ENCODE measurements at places on chromosomes 6 and 20.

GRCh38 chr6:73079611-73079955 lies 145.7 kb downstream of the KHDC1L start:
- no peak for DNase-seq

GRCh38 chr20:56587307-56588041 lies 41.6 kb upstream of the TFAP2C start:
- DNase-seq: no peak

DNA sequence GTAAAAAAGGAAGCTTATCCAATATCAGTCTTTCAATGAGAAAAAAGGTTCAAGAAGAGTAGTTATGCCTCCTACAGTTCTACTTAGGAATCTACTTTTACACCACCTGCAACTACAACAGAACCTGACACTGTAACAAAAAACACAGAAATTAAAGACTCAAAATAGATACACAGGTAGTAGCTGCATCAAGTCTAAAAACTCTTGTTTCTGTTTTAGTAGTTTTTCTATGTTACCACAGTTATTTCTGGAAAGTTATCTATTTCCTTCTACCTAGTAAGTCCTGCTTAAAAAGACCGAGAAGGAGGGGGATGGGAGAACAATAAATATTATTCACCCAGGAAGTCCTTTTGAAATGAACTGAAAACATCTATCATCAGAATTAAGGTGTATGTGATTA lies 52.5 kb downstream of the ATG5 start:
- DNase-seq: no peak

DNA sequence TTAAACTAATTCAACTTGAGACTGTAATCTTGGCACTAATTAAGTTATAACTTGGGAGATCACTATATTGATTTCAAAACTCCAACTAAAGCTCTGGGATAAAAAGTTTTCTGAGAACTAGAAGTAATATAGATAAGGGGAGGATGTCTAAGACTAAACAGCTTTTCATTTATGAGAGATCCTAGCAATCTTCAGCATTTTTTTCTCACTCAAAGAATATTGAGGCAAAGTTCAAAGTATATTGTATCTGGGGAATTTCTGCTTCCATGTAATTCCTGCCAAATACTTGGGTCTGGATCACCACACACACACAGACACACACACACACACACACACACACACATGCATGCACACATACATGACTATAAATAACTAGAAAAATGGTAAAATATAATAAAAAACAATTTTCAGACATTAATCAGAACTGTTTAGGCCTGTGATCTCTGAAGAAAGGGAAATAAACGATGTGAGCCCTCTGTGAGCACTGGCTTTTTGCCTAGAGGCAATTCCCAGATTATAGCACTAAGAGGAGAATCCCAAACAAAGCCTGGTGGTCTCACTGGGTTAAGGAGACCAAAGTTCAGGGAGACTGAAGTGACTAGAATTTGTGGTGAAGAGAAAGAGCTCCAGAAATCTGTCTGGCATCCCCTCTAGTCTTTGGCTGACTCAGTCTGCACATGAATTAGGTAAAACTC lies 92.8 kb downstream of the ADAT2 start:
- DNase-seq: no peak

DNA sequence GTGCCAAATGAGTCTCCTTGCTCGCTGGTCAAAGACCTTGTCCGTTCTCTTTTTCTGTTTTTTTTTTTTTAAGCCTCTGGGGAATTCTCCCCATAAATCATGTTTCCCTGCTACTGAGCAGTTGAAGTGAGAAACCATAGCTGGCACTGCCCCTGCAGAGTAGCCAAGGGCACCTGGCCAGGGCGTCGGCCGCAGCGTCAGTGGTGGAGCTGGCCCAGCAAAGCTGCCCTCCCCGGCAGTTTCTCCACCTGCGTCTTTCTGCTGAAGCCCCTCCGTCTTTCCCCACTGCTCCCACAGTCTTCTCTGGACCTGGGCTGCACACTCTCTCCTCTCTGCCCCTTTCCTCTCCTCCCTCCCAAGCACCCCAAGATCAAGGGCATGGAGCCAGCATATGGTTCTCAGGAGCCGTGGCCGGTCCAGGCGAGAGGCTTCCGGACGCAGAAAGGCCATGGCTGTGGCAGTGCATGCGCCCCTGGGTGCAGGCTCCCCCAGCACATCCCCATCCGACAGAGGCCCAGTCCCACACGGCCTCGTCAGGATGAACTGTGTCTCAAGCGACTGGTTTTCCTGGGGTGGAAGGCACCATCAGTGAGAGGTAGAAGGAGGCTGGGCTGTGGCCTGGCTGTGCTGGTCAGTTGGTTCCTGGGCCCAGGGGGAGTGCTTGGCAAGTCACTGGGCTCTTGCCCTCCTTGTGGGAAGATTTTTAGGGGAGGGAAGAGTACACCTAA lies 218.1 kb downstream of the ERMARD start:
- no peak for DNase-seq

DNA sequence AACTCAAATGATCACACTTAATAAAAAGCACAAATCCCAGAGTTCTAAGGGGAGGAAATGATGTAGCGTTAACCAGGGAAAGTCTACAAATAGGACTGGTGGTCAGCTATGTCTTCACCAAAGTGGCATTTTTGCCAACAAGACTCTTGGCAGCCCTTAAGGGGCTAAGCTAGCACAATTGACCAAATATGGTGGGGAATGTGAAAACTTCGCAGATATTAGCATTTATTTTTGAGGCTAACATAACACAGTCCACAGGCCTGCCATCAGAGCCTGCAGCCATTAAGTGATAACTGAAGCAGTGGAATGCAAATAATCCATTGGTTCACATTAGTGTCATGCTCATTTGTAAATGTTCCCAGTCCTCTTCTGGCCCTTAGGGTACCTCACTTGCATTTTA lies 274.6 kb downstream of the FOXC1 start:
- DNase-seq: no peak

DNA sequence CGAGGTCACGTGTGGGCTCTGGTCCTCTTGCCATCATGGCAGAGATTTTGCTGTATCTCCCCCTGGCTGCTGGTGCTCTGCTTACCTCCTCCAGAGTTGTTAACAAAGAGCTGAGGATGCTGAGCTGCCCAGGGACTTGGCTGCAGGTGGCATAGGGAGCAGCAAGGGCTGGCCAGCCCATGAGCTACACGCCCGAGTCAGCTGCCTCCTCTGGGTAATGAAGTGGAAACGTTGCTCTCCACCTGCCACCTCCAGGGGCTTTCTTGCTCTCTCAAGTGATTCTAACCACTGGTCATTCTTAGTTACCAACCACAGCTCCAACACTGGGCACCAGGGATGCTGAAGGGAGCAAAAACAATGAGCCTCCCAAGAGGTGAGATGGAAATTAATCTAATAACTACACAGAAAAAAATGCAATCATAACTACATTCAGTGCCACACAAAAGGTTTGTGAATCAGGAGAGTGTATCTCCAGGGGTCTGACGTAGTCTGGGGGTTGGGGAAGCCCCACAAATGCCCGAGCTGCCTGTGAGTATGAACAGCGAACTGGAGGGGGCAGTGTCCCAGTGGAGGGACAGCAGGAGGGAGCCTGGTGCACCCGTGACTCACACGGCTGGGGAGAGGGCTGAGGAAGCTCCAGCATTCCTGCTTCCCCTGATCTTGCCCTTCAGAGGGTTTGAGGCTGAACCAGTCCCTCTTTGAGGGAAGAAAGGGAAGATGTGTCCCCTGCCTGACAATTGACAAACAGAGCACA lies 78.7 kb downstream of the CDH26 start:
- no peak for DNase-seq

- DNase-seq: no peak
These were observed at the start of gene PLCB4 for GRCh38 chr20:9068841-9069663. Gene PLCB4, plus strand, starts transcription at chr20:9069087. Its CDS starts 238,728 bp downstream, at chr20:9307815.

DNA sequence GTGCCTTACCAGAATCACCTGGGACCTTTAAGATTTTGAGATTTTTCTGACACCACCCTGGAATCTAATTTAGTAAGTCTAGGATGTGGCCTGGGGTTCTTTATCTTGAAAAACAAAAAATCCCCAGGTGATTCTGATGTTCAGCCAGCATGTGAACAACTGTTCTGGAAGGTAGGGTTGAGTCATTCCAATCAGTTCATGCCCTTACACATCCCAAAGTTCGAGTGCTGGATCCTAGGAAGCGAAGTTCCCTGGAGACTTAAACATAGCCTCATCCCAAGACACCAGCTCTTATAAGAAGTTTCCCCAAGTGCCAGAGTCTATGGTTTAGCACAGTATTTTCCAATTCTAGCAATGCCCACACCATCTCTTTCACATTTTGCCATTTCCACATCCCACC lies 6.3 kb upstream of the TSHZ2 start:
- no peak for DNase-seq
